ENCODE measurements at places on chromosomes 4 and X.

DNA sequence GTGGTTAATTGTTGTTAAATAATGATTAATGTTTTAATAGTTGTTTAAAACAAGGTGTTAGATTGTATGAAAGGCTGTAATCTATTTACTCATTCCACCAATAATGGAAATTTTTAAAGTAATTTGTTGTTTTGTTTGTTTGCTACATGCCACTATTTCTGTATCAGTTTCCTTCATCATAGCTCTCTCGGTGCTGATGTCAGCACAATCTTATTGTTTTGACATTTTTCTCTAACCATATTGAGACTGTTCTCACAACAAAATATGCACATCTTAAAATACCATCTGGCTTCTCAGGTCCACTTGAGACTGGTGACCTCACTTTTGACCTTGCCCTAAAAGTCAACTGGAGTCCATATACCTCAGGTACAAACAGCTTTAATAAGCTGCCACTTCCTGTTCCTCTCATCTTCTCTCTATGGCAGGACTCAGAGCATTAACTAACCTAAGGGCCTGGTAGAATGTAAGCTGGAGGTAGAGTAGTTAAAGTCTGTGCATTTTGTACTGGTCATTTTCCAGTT lies 1.0 kb upstream of the GUCY1B1 start:
- DNase-seq, result no peak

GRCh38 chr4:108360754-108361445 lies 192.2 kb upstream of the LEF1 start:
- peak; percentile 83 for DNase-seq

DNA sequence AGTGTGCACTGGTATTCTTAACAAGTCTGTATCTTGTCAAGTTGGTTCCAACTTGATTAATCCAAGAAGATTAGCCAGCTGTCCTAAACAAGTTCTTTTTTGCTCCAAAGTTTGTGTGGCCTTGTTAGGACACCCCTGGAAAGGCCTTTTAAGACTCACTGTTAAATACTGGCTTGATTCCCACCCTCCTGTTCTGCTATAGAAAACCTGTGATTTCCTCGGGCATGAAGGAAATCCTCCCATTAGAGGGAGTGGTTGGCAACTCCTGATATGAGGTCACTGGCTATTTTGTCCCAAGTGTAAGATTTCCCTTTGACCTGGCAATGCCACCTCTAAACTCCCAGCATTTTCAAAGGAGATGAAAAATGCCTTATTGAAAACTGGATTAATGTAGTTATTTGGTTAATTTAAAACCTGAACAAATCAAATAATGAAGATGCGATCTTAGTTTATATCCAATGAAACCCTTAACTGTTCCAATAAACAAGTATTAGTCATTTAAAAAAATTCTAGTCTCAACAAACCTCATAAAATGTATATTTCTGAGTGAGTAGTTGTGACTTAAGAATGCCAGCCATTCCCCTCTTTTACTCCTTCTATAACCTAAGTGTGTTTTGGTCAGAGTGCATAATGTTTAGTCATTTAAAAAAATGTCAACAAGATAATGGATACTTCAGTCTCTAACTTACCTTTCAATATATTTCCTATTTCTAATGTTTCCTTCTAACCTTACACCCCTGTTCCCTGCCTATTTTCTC lies 94.4 kb downstream of the NPNT start:
- DNase-seq, result peak; percentile 32

GRCh38 chrX:54495814-54496516 lies at the start of gene FGD1:
Gene FGD1 (minus strand): TSS chrX:54496234. CDS start chrX:54495432, 802 bp downstream.
- peak; percentile 59 for DNase-seq

DNA sequence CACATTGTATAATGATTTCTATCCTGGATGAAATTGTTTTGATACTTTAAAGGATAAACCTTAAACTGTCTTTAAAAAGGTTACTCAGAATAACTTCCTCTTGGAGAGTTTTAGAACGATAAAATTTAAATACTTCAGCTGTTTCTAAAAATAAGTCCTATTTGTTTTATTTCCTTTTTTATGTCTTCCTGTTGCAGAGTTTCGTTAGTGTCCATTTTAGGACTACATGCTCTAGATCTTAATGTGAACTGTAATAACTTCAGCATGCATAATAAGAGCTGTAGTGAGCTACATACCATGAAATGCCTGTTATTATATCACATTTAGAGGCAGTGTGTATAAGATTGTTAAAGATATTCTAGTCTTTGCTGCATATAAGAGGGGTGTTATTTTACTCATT lies 14.6 kb downstream of the ATP10D start:
- no peak for DNase-seq

DNA sequence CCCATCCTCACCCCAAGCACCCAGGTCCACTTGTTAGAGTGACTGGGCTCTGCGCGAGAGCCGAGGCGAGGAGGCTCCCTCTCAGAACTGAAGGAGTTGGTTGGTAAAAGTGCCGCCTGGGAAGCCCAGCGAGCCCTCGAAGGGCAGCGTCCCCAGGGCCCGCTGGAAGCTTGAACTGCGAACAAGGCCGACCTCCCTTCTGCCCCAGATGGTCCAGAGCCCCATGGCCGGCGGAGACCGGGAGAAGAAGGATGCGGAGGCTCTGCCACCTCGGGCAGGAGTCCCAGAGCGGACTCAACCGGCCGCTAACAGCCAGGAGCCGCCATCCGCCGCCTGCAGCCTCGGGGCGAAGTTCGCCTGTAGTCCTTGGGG lies 116.3 kb upstream of the TEX13C start:
- DNase-seq, result no peak

All from M059J (cell line).